ENCODE measurements at places on chromosomes 16 and 17. TPM values are rescaled to one million over a fixed set of nuclear protein-coding genes. Genes with fewer than 3 reads are reported as not detected.

FBF1 gene
- 3.0 TPM for total RNA-seq

ZNF287 gene
- 6.7 TPM for total RNA-seq

PEMT gene
- total RNA-seq: 28.1 TPM

CA4 gene
- total RNA-seq: 3.1 TPM

ZNF200 gene
- 8.8 TPM for total RNA-seq

ASPA gene
- total RNA-seq: 3.1 TPM

ZFP1 gene
- total RNA-seq: 6.8 TPM

Measured in left cardiac atrium (tissue), 4 donors.